ENCODE measurements at places on chromosomes 2 and 18.

DNA sequence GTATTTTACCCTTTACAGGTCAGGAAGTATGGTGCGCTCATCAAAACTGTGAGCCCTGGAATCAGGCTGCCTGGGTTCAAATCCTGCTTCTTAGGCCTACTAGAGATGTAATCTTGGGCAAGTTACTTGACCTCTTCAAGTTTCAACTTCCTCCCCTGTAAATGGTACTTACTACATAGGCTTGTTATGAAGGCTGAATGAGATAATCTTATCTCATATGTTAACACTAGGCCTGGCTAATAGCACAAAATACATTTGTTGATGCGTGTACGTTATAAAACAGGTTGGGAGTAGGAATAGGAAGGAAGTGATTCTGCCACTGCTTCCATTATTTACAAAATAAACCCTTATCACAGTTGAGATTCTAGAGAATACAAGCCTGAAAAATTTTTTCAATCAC, 1.7 kb upstream of the RFTN2 start:
- DNase-seq, result no peak

GRCh38 chr2:235330775-235331451, 162.9 kb upstream of the AGAP1 start:
- DNase-seq, result no peak

DNA sequence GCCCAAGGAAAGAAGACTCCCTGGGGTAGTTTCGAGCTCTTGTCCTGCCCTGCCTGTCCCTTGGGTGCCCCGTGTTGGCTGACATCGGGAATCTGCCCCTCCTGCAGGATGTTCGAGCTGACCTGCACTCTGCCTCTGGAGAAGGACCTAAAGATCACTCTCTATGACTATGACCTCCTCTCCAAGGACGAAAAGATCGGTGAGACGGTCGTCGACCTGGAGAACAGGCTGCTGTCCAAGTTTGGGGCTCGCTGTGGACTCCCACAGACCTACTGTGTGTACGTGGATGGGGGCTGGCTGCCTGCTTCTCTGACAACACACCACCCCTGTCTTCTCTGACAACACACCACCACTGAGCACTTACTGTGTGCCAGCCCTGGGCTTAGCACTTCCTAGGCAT, 210.8 kb downstream of the DYSF start:
- DNase-seq, result no peak

DNA sequence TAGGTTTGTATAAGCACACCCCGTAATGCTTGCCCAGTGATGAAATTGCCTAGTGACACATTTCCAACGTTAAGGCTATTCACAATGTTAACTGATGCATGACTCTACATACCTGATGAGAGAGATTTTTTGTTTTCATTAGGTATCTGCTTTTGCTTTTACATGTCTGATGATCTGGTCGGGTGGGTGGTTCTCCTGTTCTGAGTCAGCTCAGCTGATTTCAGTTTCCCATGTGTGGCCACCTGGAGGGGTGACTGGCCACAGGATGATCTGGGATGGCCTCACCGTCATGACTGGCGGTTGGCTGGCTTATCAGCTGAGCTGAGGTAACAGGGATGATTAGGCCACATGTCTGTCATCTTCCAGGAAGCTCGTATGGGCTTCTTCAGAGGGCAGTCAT, 33.8 kb upstream of the ACYP2 start:
- no peak for DNase-seq

DNA sequence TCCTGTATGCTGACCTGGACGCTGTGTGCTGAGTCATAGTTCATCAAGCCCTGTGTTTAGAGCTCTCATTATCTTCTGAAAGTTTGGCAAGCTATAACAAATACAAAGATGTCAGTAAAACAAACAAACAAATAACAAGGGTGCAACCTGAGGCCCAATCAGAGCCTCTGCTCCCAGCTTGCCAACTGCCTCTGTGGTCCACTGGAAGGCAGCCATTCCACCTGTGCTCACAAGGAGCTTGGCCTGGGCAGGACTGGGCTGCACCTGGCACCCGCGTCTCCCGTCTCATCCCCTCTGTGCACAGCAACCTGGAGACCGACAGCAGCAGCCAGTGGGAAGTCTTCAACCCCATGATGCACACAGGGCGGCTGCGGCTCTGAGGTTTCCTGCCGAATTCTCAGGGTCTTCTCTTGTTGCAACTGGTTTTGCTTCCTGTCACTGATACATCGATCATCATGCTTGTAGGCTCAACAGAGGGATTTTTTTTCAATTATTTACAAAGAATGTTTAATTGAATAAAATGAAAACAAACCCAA, 97.8 kb downstream of the TMEM18 start:
- peak; percentile 73 for DNase-seq

- DNase-seq, result no peak
Measured at GRCh38 chr2:39538718-39539117, 101.6 kb upstream of the MAP4K3 start.

DNA sequence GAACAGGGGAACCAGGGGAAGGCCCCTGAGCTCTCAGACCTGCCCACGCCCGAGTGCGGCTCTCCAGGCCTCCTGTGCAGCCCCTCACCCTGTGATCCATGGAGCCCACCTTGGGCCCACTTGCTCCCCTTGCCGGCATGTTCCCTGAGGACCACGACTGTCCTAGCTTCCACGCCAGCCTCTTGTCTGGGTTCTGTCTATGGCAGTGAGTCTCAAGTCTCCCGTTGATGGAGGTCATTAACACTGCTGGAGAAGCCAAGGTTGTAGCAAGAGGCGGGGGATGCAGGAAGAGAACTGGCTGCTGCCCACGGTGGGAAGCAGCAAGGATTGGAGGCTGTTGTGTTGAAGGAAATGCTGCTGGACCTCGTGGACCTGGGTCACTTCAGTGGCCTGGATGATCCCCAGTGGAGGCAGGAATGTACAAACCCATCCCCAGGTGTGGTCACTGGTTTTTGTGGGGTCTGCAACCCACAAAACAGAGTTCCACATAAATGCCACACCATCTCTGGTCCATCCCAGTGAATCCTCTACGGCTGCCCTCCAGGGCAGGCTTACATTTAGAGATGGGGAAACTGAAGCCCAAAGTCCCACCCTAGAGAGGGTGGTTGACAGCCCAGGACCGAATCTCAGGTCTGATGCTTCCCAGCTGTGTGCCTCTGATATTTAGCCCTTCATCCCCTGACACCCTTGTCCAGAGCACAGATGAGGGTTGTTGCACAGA, 150.3 kb downstream of the NDUFA10 start:
- DNase-seq, result no peak

DNA sequence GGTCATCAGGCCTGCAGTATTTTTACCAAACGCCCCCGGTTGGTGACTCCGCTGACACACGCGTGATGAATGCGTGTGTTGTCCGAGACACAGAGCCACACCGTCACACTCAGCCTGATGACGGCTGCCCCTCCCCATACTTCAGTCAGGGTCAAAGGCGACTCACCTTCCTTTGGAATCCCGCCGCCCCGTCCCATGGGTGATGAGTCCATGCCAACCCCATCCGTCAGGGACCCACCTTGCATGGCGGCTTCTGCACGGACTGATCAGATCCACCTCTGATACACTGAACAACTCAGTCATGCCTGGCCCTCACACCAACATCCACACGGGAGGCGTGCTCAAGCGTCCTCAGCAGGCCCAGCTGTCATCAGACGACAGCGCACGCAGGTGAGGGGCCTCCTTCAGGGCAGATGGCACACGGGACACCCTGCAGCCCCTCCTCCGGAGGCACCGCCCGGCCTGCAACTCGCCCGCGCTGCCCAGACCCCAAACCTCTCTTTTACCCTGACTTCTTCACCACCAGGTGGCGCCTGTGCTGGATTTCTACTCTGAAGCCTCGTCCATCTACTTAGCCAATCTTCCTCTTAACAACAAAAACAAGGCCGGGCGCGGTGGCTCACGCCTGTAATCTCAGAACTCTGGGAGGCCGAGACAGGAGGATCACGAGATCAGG, 89.2 kb downstream of the ZNF516 start:
- no peak for DNase-seq

- no peak for DNase-seq
Measured at GRCh38 chr18:79586436-79587225, 93.0 kb upstream of the CTDP1 start.

DNA sequence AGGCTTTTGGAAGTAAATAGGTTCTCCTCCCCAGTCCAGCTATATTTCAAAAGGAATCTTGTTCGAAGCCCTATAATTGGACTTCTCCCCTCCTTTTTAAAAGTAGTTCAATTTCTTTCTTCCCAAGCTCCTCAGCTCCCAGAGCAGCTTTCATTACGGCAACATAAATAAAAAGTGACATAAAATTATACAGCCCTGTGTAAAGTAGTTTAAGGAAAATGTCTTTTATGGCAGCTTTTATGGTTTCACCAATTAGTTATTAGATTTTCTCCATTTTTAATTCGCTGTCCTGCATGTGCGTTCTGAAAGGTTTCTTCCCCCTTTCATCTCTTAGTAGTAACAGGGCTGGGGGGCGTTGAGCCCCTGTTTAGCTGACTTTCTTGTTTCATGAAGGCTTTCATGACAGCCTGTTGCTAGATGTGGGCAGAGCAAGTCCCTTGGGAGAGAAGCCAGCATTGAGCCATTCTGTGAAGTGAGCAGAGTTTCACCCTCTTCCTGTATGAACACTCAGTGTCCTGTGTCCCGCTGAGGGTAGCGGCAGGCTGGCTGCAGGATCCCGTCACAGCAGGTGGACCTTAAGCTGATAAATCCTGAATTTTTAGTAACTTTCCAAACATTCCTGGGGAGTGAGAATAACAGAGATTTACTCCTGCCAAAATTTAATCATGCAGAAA, 229.7 kb upstream of the SPRED2 start:
- no peak for DNase-seq

DNA sequence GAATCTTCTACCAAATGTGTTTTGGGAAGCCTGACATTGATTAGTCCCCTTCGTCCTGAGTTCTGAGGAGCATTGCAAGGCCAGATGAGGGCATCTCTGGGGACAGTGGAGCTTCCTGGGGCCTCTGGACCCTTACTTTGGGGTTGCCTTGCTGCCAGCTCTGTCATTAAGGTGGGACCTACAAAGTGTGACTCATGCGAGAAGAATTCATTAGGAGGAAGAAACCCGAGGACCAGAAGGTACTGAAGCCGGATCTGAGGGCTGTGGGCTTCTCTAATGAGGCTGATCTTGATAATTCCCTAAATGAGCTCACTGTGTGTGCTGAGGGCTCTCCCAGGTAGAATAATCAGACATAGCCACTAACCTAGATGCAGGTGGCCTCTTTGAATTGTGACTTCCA, 695 bp upstream of the SCYGR2 start:
- DNase-seq, result no peak

DNA sequence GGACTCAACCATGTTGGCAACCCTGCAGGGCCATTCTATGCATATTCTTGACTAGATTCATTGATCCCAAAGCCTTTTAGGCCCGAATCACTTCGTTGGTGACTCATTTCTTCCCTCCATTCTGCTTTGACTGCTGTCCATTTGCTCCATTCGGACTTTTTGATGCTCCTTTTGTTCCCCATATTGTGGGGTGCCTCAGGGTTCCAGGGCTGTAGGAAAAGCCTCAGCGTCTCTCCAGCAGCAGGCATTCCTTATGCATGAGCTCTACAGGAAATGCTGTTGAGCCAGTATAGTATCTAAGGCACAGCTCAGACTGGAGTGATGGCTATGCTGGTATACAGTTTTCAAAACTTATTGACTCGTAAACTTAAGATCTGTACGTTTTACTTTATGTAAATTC, 292.6 kb downstream of the PRKCE start:
- no peak for DNase-seq

DNA sequence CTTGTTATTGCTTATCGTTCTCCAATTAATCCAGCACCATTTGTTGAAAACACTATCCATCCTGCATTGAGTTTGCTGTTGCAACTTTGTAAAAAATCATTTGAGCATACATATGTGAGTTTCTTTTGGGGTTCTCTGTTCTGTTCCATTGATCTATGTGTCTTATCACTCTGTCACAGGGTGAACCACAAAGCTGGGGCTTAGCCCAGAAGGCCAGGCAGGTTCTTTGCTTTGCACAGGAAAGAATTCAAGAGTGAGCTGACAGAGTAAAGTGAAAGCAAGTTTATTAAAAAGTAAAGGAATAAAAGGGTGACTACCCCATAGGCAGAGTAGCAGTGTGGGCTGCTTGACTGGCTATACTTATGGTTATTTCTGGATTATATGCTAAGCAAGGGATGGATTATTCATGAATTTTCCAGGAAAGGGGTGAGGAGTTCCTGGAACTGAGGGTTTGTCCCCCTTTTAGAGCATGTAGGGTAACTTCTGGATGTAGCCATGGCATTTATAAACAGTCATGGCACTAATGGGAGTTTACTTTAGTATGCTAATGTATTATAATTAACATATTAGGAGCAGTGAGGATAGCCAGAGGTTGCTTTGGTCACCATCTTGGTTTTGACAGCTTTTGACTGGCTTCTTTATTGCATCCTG, 46.8 kb downstream of the RNF138 start:
- peak; percentile 78 for DNase-seq

DNA sequence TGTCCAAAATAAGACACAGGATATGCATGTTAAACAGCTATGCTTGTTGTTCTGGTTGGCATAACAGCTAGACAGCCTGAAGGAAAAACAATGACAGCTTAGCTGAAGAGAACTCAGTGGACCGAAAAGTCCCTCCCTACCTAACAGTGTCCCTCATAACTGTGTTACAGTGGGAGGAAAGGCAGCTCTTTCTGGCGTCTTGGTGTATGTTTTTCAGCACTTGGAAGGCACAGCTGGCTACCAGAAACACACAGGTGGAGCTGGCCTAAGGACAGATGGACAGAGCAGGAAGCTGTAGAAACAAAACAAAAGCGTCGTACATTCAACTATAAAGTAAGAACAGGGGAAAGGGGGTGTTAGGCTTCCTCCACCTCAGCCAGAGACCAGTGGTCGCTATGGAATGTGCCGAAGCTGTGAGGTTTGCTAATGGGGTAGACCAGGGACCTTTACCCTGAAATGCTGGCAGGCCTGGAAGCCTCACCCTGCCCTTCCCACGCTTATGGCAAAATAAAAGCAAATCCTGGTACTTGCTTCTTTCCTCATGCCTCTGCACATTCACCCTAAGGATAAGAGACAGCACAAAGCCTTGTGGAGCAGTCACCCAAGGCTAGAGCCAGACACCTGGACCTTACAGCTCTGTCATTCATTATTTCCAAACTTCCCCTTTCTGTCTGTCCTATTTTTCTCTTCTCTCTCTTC, 103.5 kb upstream of the TRIB2 start:
- no peak for DNase-seq

DNA sequence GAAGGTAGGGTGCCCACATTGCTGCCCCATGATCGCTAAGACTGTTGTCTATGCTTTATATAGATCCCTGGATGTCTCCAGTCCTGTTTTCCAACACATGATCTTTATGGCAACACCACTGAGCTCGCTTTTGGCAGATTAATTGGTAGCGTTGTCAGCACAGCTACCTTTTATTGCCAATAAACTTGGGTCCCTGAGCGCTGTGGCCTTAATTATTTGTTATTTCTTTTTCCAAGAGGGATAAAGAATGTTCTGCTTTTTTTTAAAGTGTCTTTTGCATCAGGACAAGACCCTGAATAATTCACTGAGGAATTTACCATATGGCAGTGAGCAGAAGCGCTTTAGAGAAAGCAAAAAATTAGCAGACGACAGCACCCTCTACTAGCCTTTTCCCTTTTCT, 113.5 kb downstream of the COLEC12 start:
- no peak for DNase-seq

DNA sequence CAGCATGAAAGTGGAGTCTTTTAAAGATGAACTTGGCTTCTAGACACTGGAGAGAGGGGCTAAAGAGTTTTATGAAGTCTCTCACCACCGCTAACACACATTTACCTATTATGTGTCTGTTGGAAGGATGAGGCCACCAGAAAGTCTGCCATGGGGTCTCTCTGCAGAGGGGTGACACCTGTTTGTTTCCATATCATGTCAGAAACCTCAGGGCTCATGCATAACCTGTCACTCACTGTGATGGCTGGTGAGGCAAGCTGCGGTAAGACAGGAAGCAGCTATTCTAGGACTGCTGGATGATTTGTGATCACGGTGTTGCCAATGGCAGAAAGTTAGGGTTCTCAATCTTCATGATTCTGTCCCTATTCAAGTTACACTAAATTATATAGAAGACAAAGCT, 60.8 kb upstream of the DNMT3A start:
- DNase-seq, result peak; percentile 55

Measured in Jurkat, Clone E6-1 (cell line).